ENCODE measurements at places on chromosomes 5 and 9. TPM values are rescaled to one million over a fixed set of nuclear protein-coding genes. Genes with fewer than 3 reads are reported as not detected.

The GAPT gene
- not detected for total RNA-seq

GRCh38 chr5:139138809-139139208 is 59.4 kb downstream of the SIL1 start:
- no peaks in the 10 kb centered on the region for H3K27me3 ChIP-seq
- H3K4me1 ChIP-seq = peaks cover 45% of the 10 kb centered on the region
- H3K27ac ChIP-seq = peak overlapping the region; percentile 70
- H3K4me3 ChIP-seq = no peak overlapping the region
- no peak for DNase-seq

DNA sequence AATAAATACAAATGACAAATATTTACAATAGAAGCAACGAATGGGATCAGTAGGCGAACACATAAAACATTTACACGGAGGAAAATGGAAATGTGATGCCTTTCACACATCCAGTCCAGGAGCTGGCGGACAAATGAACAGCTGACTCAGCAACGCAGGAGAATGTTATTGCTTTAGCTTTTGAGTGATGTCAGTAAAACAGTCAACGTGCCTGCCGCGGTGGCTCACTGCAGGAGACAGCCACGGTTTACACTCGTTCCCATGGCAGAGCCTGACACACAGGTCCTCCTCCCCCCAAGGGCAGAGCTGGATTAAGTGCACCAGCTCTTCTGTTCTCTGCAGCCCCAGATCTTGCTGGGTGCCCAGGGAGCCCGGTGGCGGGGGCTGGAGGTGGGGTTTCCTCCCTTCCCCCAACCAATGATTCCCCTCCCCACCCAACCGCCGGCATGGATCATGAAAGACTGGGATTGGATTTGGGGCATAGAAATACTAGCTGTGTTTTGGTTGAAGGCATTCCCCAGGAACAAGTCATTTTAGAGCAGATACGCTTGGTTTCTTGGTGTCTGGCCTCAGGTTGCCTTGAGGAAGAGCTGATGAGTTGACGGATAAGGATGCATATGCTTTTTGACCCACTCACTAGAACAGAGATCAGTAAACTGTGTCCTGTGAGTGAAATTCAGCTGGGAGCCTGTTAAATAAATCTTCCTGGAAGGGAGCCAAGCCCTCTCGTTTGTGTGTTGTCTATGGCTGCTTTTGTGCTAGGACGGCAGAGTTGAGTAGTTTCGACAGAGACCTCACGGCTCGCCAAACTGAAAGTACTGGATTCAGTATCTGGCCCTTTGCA is 12.5 kb downstream of the STC2 start:
- H3K4me3 ChIP-seq = peak overlapping the region; percentile 41
- H3K27me3 ChIP-seq = no peaks in the 10 kb centered on the region
- H3K27ac ChIP-seq = peak overlapping the region; percentile 100
- peaks cover 98% of the 10 kb centered on the region for H3K4me1 ChIP-seq
- peaks cover 43% of the 10 kb centered on the region for H3K36me3 ChIP-seq

GRCh38 chr5:76456258-76456657 is 53.2 kb downstream of the IQGAP2 start:
- H3K27me3 ChIP-seq = no peaks in the 10 kb centered on the region
- H3K4me1 ChIP-seq = peaks cover 10% of the 10 kb centered on the region
- no peaks in the 10 kb centered on the region for H3K36me3 ChIP-seq
- no peak for DNase-seq
- H3K4me3 ChIP-seq = no peak overlapping the region

DNA sequence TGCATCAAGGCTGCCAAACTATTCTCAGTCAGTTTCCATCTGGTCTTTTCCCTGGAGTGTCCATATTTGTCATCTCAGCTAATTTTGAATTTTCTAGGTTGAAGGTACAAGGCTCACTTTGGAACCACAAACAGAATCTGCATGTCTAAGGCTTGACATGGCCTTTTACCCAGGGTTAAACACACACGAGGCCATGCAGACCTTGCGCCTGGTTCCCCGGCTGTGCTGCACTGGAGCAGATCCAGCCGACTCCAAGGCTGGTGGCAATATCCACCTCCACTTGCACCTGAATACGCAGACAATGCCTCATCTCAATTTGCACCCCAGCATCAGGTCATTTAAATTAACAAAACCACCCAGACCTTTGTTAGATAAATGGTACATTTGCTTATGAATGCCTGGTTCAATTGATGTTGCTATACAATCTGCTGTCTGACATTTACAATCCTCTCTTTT is 276.2 kb downstream of the HSPA4 start:
- DNase-seq = no peak
- H3K4me3 ChIP-seq = no peak overlapping the region
- no peak overlapping the region for H3K27ac ChIP-seq
- H3K36me3 ChIP-seq = no peaks in the 10 kb centered on the region

The PCDHAC2 gene
- total RNA-seq = 6.7 TPM

- no peak for DNase-seq
- no peaks in the 10 kb centered on the region for H3K27me3 ChIP-seq
- no peaks in the 10 kb centered on the region for H3K36me3 ChIP-seq
- no peak overlapping the region for H3K27ac ChIP-seq
Measured at GRCh38 chr5:143713047-143714003, 98.6 kb upstream of the HMHB1 start.

GRCh38 chr9:75906531-75906930 is 16.1 kb downstream of the PCSK5 start:
- peaks cover 8% of the 10 kb centered on the region for H3K4me1 ChIP-seq
- H3K27ac ChIP-seq = no peak overlapping the region
- no peaks in the 10 kb centered on the region for H3K36me3 ChIP-seq
- no peaks in the 10 kb centered on the region for H3K27me3 ChIP-seq
- no peak for DNase-seq

The IL7R gene
- total RNA-seq = 0.50 TPM

GRCh38 chr5:109063223-109063622 is 315.5 kb downstream of the FER start:
- no peaks in the 10 kb centered on the region for H3K27me3 ChIP-seq
- H3K4me3 ChIP-seq = no peak overlapping the region
- no peak for DNase-seq
- H3K27ac ChIP-seq = no peak overlapping the region

The CCL19 gene
- total RNA-seq = not detected

DNA sequence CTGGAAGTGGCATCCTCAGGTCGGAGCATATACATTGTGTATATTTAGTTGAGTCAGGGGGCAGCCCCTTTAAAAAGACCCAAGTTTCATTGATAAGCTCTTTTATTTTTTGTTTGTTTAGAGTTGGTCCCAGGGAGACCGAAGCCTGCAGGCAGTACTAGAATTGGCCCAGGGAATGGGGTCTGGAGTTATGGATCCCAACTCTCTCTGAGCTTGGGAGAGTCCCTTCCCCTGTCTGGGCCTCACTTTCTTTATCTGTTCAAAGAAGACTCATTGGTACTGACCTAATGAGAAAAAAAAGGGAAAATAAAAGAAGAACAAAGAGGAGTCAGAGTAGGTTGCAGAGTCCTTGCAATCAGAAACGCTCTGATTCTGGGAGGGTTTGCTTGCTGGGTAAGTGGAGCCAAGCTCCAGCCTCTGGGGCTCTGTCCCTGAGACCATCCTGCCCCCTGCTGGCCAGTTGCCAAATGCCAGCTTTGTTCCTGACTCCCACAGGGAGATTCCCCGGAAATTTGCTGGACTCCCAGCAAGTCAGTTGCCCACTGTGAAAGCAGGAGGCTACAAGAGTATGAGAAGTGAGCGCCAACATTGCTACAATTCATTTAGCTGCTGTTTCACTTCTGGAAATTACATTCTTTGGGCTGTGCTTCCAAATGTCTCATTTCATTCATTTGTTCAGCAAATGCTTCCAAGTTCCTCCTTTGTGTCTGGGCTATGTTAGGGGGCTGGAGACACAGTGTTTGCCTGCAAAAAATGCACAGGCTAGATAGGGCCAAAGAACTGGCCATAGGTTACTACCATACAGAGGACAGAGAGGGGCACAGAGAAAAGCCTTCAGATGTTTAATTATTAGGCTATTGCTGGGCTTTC is 156.2 kb downstream of the MELK start:
- H3K27me3 ChIP-seq = peaks cover 11% of the 10 kb centered on the region
- DNase-seq = peak; percentile 72
- no peaks in the 10 kb centered on the region for H3K36me3 ChIP-seq
- no peak overlapping the region for H3K4me3 ChIP-seq

DNA sequence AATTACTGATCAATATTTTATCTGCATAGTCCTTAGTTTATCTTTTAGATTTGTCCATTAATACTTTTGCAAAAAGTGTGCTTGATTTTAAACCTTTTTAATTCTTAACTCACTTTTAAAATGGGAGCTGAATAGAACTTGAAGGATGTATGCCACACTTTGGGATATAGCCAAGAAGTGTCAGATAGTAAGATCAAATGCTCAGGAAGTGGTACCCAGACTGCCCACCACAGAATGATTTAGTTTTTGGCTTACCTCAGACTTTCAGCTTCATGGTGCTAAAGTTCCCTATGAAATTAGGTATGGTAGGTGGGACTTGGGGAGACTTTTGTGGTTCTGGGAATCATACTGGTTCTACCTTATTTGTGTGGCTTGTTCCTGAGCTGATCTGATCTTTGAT is 14.7 kb downstream of the FOCAD start:
- H3K27ac ChIP-seq = no peak overlapping the region
- H3K27me3 ChIP-seq = no peaks in the 10 kb centered on the region
- peaks cover 20% of the 10 kb centered on the region for H3K4me1 ChIP-seq
- no peak for DNase-seq
- H3K4me3 ChIP-seq = no peak overlapping the region

DNA sequence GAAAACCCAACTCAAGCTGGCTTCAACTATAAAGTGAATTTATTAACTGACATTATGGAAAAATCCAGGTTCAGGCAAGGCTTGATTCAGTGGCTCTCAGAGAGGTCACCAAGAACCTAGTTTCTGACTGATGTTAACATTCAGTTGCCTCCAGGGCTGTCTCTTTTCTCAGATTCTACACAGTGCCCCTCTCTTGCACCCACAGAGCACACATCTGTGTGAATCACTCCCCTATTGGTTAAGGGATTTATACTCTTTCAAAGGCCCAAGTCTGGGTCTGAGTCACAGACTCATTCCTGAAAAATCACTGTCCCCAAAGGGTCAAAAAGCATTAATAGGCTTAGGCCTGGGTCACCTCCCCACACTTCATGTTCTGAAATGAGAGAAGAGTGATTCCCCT is 6.2 kb upstream of the HAVCR2 start:
- no peaks in the 10 kb centered on the region for H3K27me3 ChIP-seq
- no peak for DNase-seq
- H3K27ac ChIP-seq = no peak overlapping the region
- H3K4me1 ChIP-seq = no peaks in the 10 kb centered on the region
- H3K4me3 ChIP-seq = no peak overlapping the region

The LOX gene
- 320 TPM for total RNA-seq

The CDH9 gene
- not detected for total RNA-seq

The DDX4 gene
- not detected for total RNA-seq

GRCh38 chr9:15999422-16000339 is 446.8 kb downstream of the CCDC171 start:
- peak overlapping the region; percentile 80 for H3K27ac ChIP-seq
- DNase-seq = no peak
- H3K27me3 ChIP-seq = no peaks in the 10 kb centered on the region
- H3K4me3 ChIP-seq = no peak overlapping the region
- peaks cover 37% of the 10 kb centered on the region for H3K4me1 ChIP-seq
- peaks cover 2% of the 10 kb centered on the region for H3K36me3 ChIP-seq

- no peaks in the 10 kb centered on the region for H3K36me3 ChIP-seq
- DNase-seq = no peak
- H3K4me1 ChIP-seq = peaks cover 47% of the 10 kb centered on the region
- H3K27ac ChIP-seq = no peak overlapping the region
Measured at GRCh38 chr5:15682566-15682965, 182.6 kb downstream of the FBXL7 start.

The CHSY3 gene
- total RNA-seq = 19.7 TPM

- no peaks in the 10 kb centered on the region for H3K27me3 ChIP-seq
- H3K4me3 ChIP-seq = no peak overlapping the region
- peak overlapping the region; percentile 74 for H3K27ac ChIP-seq
- DNase-seq = no peak
Measured at GRCh38 chr5:151150471-151151262, 6.9 kb downstream of the ANXA6 start.

DNA sequence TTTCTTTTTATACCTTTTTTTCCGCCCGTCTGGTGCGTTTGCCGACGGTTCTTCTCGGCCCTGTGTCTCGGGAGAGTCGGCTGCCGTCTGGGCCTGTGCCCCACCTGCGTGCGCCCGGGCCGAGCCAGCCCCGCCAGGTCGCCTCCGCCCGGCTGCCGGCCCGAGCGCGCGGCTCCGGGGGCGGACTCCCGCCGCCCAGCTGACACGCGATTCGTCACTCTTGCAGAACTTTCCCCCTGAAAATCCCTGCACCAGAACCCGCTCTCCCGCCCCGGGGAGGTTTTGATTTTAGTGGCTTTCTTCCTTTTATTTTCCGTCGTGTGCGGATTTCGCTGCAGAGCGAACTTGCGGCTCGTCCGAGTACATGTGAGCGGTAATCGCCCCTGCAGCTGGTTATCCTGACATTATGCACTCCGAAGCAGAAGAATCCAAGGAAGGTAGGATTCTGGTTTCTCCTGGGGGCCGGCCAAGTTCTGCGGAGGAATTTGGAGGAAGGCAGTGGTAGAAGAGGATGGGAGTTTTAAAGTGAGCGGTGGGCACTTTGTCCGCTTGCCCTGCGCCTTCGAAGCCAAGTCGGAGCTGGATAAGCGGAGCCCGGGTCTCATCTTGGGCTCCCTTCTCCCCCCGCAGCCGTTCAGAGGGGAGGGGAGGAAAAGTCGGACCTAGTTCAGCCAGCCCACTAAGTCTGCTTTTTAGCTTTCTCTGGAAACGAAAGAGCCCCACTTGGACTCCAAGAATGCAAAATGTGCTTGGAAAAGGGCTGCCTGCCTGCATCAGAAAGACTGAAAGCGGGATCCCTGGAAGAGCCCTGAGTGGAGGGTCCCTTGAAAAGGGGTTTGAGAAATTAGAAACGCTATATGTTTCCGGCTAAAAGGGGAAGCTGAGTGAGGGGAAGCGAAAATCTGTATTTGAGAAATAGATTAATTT is at the start of gene TNFAIP8:
TNFAIP8 (plus strand) TSS at position 335 of the 927 bp plus-strand sequence; CDS start at position 407, 72 bp downstream.
- no peaks in the 10 kb centered on the region for H3K36me3 ChIP-seq
- DNase-seq = no peak
- H3K4me1 ChIP-seq = peaks cover 46% of the 10 kb centered on the region
- H3K4me3 ChIP-seq = peak within 1 kb of the TSS; percentile 97
- no peaks in the 10 kb centered on the region for H3K27me3 ChIP-seq
- peak within 1 kb of the TSS; percentile 97 for H3K27ac ChIP-seq

The IFNA21 gene
- not detected for total RNA-seq

Data from chondrocyte (in vitro differentiated cells).